ENCODE measurements at places on chromosomes 5 and 9.

GRCh38 chr9:125620216-125620615, 86.8 kb downstream of the MAPKAP1 start:
- no peaks in the 10 kb centered on the region for H3K36me3 ChIP-seq
- H3K27ac ChIP-seq: no peak overlapping the region
- H3K4me3 ChIP-seq: no peak overlapping the region

DNA sequence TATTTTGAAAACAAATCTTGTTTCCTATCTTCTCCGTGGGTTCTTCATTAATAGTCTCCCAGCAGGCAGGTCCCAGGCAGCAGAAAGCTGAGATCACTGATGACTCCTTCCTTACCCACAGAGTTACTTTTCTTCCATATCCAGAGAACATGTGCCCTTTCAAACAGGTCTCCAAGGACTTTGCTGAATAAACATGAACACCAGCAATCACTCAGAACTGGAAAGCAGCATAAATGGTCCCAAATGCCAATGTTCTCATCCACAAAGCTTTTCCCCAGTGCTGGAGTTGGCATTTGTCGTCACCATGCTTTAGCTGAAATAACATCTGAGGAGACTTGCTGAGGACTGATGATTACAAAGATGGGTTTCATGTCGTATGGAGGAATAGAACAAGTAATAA, 134.0 kb downstream of the YIPF5 start:
- H3K36me3 ChIP-seq: no peaks in the 10 kb centered on the region
- H3K4me1 ChIP-seq: no peaks in the 10 kb centered on the region
- H3K4me3 ChIP-seq: no peak overlapping the region
- H3K27ac ChIP-seq: no peak overlapping the region
- no peaks in the 10 kb centered on the region for H3K27me3 ChIP-seq

DNA sequence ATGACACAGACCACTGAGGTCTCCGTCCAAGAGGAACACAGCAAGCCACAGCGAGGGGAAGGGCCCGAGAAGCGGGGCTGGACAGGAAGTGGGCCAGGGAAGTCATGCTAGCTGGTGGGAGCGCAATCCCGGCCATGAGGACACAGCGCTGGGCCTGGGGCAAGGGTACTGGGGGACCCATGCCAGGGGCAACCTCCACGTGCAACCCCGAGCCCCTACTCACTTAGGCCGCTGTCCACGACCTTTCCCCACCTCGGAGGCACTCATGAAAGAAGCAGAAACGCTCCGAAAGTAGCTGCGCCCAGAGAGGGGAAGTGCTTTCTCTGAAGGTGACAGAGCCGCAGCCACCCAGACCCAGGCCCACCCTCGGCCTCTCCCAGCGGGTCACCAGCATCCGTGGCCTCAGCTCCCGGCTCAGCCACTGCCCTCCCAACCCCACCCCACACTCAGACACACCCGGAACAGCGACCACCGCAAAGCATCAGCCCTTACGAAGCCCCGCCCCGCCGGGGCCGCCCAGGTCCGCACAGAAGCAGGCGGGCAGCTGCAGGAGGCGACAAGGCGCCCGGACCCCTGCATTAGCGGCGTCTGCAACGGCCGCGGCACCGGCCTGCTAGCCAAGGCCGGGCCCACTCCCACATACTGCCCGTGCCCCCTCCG, 782 bp downstream of the BICD2 start:
- DNase-seq: peak; percentile 24
- H3K4me1 ChIP-seq: peaks cover 31% of the 10 kb centered on the region
- H3K4me3 ChIP-seq: peak overlapping the region; percentile 93
- no peaks in the 10 kb centered on the region for H3K36me3 ChIP-seq

DNA sequence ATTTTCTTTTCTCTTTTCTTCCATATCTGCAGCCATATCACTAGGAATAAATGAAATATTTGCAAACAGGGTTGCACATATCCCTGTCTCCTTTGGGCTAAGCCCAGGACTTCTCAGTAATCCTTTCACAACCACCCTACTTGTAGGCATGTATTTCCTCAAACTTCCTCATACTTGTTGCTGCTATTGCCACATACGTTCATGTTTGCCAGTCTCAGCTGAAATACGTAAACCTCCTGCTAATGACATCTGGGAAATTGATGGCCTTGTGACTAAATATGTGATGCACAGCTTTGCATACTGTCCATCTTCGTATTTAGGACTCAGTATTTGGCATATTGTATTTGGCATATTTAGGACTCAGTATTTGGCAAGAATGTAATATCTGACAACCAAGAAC, 224.6 kb downstream of the PLK2 start:
- no peak for DNase-seq
- H3K27ac ChIP-seq: no peak overlapping the region
- no peak overlapping the region for H3K4me3 ChIP-seq
- no peaks in the 10 kb centered on the region for H3K36me3 ChIP-seq
- no peaks in the 10 kb centered on the region for H3K4me1 ChIP-seq

GRCh38 chr5:135376961-135377624, 21.9 kb downstream of the MACROH2A1 start:
- no peak for DNase-seq
- no peak overlapping the region for H3K27ac ChIP-seq
- H3K27me3 ChIP-seq: no peaks in the 10 kb centered on the region
- H3K36me3 ChIP-seq: no peaks in the 10 kb centered on the region
- peaks cover 3% of the 10 kb centered on the region for H3K4me1 ChIP-seq

GRCh38 chr5:3778945-3779344, 183.3 kb downstream of the IRX1 start:
- H3K4me1 ChIP-seq: no peaks in the 10 kb centered on the region
- no peak overlapping the region for H3K27ac ChIP-seq
- no peak for DNase-seq
- H3K4me3 ChIP-seq: no peak overlapping the region
- H3K36me3 ChIP-seq: no peaks in the 10 kb centered on the region

- no peaks in the 10 kb centered on the region for H3K27me3 ChIP-seq
- no peak overlapping the region for H3K4me3 ChIP-seq
- H3K36me3 ChIP-seq: no peaks in the 10 kb centered on the region
- DNase-seq: no peak
Observed at GRCh38 chr5:21889581-21889980, 963.6 kb downstream of the CDH12 start.
